ENCODE measurements at places on chromosomes 11 and 22.
A peak's percentile ranks its signal among the peaks of the same experiment; 100 is the strongest.

DNA sequence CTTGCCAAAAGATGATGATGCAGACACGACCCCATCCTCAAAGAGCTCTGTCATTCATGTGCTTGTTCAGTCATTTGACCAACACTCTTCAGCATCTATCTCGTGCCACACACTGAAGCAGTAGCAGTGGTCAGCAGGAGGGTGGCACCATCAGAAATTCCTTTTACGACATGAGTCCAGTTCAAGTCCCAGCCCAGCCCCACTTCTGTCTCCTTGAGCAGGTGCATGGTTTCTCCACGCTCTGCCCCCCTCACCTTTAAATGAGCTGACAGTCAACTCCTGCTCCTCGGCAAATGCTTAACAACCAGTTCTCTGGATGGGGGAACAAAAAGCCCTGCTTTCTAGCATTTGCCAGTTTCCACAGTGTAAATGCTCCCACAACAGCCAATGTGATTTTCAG lies 60.9 kb downstream of the SYN3 start:
- DNase-seq: no peak

DNA sequence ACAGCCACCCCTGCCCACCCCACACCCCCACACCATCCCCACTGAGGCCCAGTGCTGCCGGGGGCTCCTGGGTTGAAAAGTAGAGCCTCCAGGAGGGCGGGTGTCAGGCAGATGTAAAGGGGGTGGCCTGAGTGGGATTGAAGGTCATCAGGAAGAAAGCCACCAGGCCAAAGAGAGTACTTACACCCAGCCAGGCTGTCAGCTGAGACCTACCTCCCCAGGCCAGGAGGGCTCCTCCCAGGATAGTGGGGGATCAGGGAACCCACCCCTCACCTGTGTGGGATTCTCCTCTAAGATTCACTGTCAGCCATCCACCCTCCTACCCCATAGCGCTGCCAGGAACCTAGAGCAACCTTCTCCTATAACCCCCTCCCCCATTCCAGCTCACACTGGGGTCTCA lies 17.2 kb upstream of the FCHSD2 start:
- DNase-seq: no peak

DNA sequence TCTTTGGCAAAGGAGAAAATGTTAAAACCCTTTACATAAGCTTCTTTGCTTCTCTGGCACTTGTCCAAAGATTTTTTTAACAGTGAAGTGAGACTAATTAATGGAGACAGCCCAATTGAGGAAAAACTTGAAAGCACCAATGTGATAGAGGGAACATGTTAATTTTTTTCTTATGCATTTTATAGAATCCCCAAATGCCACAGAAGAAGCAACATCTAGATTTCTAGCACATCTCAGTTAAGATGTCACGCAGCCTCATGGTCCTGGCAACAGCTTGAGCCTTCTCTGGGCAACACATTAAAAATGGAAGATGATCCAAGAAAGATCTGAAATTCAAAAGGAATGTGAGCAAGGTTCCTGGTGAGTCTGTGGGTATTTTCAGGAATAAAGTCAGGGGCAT lies 48.5 kb downstream of the PACSIN2 start:
- no peak for DNase-seq

GRCh38 chr11:71218789-71219499 lies 33.4 kb downstream of the SHANK2 start:
- DNase-seq: no peak

DNA sequence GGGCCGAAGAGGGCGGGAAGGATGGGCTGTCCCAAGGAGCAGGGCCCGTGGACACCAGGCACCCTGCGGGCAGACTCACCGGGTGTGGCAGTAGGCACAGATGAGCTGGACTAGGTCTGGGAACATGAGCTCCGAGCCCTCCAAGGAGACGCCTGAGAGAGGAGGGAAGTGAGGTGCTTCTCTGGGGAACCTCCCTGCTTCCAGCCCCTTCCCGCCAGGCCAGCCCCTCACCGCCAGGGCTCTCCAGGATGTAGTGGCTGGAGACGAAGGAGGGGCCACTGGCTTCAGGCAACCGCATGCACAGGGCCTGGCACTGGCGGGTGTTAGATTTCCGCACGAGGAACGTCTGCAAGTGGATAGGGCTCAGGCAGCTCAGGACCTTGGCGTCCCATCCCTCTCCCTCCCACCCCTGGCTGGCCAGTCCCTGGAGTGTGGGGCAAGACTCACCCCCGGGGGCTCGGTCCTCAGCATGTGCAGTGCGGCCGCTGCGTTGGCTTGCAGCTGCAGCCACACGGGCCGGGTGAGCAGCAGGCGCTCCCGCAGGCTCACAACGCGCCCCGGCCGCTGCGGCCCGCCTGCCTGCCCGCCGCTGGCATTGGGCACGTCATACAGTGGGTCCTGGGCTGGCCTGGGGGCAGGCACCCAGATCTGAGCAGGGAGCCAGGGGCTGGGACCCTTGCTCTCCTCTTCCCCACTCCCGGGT lies 552 bp downstream of the RIN1 start:
- DNase-seq: no peak

DNA sequence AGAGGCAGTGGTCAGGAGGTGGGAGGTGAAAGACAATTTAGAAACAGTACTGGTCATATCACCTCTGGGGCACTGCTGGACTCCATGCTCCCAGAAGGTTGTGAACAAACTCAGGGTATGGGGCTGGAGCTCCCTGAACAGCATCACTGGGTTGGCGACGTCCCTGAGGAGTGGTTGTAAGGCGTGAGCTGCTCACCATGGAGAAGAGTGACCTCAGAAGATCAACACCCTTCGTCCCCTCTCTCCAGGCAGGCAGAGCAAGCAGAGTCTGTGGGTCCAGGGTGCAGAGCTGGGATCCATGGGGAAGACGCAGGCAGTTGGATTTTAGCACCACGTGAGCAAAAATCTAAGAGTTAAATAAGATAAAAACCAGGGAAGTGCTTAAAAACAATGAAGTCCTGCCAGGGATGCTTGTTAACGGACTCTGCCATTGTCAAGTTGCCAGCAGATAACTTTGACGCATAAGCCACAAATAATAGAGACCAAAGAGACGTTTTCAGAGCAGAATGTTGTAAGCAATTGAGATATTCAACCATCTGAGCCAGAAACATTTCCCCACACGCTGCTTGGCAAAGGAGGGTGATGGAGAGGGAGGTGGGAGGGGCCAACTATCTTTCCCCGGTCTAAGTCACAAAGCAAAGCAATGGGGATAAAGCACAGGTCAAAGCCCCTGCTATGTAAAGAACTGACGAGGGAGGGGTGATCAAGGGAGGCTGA lies 13.6 kb downstream of the PNPLA5 start:
- DNase-seq: no peak

GRCh38 chr11:67436459-67437081 lies 912 bp downstream of the PTPRCAP start:
- DNase-seq: peak; percentile 60

DNA sequence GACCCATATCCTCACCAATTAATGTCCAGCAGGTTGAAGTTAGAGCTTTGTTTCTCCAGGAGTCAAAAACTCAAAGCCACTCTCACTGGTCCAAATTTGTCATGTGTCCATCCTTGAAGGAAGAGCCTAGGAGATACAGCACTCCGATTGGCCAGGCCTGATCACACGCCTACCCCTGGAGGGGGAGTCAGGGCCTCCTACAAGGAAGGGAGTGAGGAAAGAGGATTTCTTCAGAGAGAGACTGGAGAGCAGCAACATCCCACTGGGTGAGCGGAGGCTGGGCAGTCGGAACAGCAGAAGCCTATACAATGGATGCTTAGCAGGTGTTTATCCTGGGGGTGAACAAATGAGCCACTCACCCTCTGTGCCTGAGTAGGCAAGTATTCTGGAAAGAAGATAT lies 113.9 kb downstream of the TRIM29 start:
- no peak for DNase-seq

- DNase-seq: no peak
Observed at GRCh38 chr11:36164506-36165250, 124.5 kb downstream of the COMMD9 start.

- no peak for DNase-seq
Observed at GRCh38 chr11:109658190-109658589, 236.2 kb downstream of the C11orf87 start.

- no peak for DNase-seq
Observed at GRCh38 chr22:30296833-30297232, 7.5 kb upstream of the CASTOR1 start.

DNA sequence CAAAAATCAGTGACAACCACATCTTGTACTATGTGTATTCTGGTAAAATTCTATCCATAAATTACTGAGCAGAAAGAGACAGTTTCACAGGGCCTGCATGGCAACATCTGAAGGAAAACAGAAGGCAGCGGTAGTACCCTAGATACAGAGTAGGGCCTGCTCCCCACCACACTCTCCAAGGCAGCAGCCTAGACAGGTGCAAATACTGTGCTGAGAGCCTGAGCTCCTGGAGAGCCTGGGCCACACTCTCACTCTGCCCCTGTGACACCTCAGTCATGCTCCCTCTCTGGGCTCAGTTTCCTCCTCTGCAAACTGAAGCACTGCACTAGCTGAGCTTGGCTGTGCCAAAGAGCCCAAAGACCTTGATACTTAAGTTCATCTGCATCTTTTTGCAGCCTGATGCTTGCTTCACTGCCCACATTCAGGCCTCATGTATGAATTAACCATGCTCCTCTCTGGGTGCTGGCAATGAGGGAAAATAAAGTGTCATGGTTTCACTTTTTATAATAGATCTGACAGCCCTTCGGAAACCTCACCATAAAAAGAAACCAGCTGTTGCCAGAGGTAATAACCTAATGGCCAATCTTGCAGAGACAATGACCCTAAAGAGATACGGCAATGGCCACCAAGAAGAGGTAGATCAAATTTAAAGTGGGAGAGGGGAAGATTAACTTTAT lies 104.7 kb downstream of the PLEKHA7 start:
- DNase-seq: no peak

DNA sequence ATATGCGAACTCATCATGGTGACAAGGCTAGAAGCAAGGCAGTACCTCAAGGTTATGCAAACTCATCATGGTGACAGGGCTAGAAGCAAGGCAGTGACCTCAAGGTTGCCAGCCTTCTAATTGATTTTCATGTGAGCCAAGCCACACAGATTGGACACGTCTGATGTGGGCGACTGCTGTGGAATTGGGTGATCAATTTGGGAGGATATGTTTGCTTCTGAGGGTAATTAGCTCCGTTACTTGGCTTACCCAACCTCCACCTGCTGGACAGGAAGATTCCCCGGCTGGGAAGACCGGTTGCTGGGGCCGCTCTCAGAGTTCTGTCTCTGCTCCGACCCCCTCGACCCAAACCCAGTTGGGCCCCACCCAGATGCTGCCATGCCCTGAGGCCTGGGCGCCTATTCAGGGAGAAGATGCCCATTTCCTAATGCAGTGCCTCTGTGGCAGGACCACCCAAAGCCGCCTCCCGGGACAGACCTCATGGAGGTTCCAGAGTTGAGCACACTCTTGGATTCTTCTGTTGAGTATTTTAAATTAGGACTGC lies 69.9 kb upstream of the SHANK2 start:
- DNase-seq: no peak

DNA sequence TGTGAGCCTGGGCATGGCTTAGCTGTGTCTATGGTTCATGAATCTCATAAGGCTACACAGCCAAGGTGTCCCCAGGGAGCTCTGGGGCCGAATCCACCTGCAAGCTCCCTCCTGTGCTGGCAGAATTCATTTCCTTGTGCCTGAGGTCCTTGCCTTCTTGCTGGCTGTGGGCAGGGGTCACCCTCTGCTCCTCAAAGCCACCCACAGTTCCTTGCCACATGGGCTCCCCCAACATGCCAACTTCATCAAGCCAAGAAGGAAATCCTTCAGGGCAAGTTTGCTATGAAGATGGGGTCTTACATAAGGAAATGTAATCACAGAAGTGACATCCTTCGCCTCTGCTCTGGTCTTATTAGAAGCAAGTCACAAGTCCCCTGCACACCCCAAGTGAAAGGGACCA lies 24.8 kb downstream of the LARGE1 start:
- DNase-seq: no peak

GRCh38 chr11:6203327-6203726 lies 2.0 kb upstream of the C11orf42 start:
- DNase-seq: no peak

DNA sequence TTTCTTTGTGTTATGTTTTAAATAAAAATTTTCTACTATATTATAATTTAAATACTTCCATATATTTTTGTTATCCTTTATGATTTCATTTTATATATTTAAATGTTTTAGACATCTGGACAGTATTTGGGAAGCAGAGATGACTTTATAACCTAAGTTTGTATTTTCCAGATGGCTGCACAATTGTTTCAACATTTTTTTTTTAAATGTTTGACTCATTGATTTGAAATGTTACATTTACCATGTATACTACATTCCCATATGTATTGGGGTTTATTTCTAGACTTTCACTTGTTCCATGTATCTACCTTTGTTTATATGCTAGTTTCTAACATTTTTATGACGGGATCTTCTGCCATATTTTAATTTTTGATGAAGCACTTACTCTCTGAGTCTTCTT lies 766.5 kb downstream of the METTL15 start:
- DNase-seq: no peak

DNA sequence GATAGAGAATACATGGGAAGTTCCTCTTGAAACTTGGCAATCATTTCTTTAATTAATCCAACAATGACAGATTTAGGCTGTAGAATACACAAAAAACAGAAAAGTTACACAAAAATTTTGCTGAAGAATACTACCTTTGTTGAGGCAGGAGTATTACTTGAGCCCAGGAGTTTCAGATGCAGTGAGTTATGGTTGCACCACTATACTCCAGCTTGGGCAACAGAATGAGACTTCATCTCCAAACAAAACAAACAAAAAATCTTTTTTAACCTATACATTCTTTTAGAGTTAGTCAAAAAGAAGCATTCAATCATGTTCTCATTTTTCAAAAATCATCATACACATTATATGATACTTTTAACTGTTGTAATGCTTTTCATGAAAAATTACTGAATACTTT lies 22.1 kb downstream of the UEVLD start:
- no peak for DNase-seq

- no peak for DNase-seq
Observed at GRCh38 chr11:109432105-109432504, 10.1 kb downstream of the C11orf87 start.

DNA sequence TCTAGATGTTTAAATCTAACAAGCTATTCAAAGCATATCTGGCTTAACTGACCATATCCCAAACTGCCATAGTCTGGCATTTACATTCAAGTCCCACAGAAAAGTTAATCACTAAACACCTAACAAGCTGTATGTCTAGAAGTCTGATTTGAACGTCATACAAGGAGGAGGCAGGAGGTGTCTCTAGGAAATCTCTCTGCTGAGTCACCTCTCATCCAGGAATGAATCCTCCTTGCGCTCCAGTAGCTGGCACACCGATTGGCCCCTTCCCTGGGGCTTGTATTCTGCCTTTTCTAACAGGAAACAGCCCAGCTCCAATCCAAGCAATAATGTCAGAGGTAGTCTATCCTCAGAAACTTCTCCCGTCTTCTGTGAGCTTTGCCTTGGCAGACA lies 31.8 kb downstream of the FEZ1 start:
- DNase-seq: no peak

GRCh38 chr22:45584621-45585436 lies 82.1 kb downstream of the FBLN1 start:
- DNase-seq: no peak

DNA sequence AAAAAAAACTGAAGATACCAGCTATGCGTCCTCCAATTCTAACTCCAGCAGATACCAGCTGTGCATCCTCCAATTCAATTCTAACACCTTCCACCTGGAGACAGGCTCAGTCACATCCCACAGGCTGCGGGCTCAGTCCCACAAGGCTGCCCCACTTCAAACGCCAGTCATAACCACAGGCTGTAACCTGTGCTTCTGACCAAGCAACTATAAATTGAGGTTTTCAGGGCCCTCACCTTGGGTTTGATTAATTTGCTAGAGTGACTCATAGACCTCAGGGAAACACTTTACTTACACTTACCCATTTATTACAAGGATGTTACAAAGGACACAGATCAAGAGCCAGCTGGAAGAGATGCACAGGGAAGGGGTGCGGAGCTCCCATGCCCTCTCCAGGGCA lies 32.4 kb upstream of the MSANTD2 start:
- DNase-seq: no peak
